SJCRH30 (cell line): ENCODE measurements at places on chromosomes 6 and 20. TPM values are rescaled to one million over a fixed set of nuclear protein-coding genes. Genes with fewer than 3 reads are reported as not detected.

DNA sequence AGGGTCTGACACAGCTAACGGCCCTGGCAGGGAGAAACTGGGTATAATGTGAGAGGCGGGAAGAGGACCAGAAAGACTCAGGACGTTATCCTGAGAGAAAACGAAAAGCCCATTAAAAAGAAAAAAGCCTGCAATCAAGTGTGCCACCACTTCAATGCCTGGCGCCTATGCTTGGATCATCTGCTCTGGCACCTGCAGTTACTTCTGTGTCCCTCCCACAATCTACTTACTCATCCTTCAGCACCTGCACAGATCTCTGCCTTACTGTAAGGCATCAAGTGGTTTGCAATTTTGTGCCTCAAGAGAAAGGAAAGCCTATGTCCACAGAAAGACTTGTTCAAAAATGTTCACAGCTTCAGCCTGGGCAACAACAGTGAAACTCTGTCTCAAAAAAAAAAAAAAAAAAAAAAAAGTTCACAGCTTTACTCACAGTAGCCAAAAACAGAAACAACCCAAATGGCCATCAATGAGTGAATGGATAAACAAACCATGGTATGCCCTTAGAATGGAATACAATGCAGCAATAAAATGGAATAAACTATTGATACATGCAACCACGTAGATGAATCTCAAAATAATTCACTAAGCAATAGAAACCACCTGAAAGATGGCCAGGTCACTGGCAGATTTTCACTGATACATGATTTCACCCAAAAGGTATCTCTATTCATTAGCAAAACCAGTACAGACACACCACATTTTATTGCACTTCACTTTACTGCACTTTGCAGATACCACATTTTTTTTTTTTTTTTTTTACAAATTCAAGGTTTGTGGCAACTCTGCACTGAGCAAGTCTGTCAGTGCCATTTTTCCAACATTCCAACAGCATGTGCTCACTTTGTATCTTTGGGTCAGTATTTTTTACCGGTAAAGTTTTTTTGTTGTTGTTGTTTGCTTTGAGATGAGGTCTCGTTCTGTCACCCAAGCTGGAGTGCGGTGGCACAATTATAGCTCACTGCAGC, 48.6 kb downstream of the ABHD12 start:
- H3K27ac ChIP-seq = no peak overlapping the region
- H3K36me3 ChIP-seq = peaks cover 5% of the 10 kb centered on the region
- no peaks in the 10 kb centered on the region for H3K27me3 ChIP-seq

- H3K36me3 ChIP-seq = peaks cover 30% of the 10 kb centered on the region
- DNase-seq = no peak
- H3K4me3 ChIP-seq = peak overlapping the region; percentile 69
Measured at GRCh38 chr20:13784271-13784892, 337 bp downstream of the ESF1 start.

DNA sequence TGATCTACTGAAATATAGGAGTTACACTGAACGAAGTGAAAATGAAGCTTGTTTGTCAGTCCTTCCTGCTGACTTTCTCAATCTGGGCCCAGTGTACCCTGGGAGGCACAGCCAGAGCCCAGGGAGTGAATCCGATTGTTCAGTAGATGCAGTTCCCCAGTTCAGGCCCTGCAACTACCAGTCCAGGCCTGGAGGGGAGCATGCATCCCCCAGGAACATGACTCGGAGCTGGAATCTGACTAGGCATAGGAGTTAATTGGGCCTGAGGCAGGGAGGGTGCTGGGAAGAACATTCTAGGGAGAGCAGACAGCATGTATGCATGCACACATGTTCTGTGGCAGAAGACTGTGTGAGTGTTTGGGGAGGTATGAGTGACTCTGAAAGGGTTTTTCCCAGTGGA, 42.1 kb downstream of the PHACTR3 start:
- no peaks in the 10 kb centered on the region for H3K36me3 ChIP-seq
- no peak for DNase-seq
- no peak overlapping the region for H3K4me3 ChIP-seq
- H3K27ac ChIP-seq = no peak overlapping the region
- no peaks in the 10 kb centered on the region for H3K4me1 ChIP-seq
- H3K27me3 ChIP-seq = peaks cover 14% of the 10 kb centered on the region

- H3K27ac ChIP-seq = no peak overlapping the region
- H3K36me3 ChIP-seq = no peaks in the 10 kb centered on the region
- H3K27me3 ChIP-seq = no peaks in the 10 kb centered on the region
- H3K4me3 ChIP-seq = no peak overlapping the region
Measured at GRCh38 chr20:7210910-7211309, 443.4 kb downstream of the BMP2 start.

DNA sequence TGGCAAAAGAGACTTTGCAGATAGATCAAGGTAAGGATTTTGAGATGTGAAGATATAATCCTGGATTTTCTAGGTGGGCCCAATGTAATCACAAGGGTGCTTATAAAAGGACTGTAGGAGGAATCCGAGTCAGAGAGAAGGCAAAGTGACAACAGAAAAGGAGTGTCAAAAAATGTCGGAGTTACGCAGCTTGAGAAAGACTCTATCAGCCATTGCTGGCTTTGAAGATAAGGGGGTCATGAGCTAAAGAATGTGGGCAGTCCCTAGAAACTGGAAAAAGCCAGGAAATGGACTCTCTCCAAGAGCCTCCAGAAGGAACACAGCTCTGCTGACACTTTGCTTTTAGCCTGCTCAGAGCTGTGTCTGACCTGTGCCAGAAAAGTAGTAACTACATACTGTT, 8.7 kb upstream of the RWDD1 start:
- H3K27me3 ChIP-seq = no peaks in the 10 kb centered on the region
- no peak overlapping the region for H3K27ac ChIP-seq
- peaks cover 6% of the 10 kb centered on the region; the same call in 1 of the 2 replicates for H3K4me1 ChIP-seq
- no peak for DNase-seq
- no peak overlapping the region for H3K4me3 ChIP-seq

DNA sequence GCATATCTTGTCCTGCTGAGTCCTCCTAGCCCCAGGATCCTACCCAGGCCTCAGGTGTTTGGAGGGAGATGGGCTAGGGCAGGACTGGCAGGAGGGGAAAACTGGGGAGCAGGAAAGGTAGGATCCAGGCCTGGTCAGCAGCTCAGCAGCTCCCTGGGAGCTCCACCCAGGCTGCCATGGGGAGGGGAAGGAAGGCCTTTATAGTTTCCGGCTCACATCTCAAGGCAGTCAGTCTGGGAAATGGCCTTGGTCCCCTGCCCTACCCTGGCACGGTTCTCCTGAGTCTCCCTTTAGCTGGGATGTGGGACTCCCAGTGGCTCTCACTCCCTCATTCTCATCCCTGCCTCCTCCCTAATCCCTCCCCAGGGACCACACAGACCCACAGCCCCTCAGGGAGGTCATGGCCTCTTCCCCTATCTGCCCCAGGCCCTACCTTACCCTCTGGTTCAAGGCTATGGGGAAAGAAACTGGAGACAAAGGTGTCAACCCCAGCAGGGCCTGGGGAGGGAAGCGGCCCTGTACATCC, 1.6 kb downstream of the SLC44A4 start:
- H3K27ac ChIP-seq = no peak overlapping the region
- peaks cover 12% of the 10 kb centered on the region for H3K4me1 ChIP-seq
- H3K27me3 ChIP-seq = no peaks in the 10 kb centered on the region
- no peak overlapping the region for H3K4me3 ChIP-seq
- no peak for DNase-seq
- H3K36me3 ChIP-seq = peaks cover 20% of the 10 kb centered on the region

DNA sequence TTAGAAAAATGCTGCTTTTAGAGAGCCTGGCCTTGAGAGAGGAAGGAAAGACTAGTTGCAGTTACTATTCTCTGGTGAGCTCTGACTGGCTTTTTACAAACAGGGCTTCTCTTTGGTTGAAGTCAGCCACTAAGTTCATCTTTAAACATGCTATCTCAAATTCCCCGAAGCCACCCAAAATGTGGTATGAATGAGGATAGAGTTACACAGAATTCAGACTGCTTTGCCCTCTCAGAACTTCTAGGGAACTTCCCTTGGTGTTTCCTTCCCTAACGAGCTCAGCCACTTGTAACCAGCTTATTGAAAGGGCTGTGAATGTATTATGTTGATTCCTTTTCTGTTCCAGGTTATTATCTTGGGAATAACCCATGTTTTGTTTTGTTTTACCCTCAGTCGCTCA, 73.5 kb downstream of the EFHC1 start:
- DNase-seq = no peak
- H3K27ac ChIP-seq = no peak overlapping the region
- no peaks in the 10 kb centered on the region for H3K36me3 ChIP-seq
- no peaks in the 10 kb centered on the region for H3K4me1 ChIP-seq
- no peak overlapping the region for H3K4me3 ChIP-seq
- H3K27me3 ChIP-seq = no peaks in the 10 kb centered on the region

DNA sequence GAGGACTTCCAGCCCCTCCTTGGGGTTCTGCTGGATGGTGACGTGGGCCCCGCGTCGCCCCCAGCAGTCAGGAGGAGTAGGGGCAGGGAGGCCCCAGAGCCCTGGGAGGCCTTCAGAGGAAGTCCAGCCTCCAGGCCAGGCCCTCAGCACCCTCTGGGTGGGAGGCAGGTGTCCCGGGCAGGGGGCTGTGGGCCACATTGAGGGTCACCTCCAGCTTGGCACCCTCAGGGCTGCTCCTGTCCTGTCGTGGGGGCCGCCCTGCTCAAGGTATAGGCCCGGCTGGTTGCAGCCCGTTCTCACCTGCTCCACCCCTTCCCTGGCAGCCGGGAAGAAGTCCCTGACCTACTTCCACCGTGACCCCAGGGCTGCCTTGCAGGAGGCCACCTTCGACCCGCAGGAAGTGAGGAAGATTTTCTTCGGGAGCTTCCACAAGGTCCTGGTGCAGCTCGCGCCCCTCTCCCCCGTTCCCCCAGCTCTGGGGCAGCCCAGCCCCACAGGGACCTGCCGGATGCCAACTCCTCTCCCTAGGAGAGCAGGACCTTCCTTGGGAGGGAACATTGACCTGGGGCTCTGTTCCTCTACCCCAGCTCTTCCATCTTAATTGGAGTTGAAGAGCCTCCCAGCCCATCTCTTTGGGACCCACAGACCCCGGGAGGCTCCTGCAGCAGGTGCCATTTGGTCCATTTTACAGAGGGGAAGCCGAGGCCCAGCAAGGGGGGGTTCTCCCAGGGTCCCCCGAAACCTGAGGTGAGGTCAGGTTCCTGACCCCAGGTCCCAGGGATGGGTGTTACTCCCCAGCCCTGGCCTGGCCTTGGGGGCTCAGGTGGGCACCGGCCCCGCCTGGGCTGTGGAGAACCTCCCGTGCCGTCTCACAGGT, 26.4 kb downstream of the COL20A1 start:
- H3K4me3 ChIP-seq = no peak overlapping the region
- H3K27me3 ChIP-seq = peaks cover 63% of the 10 kb centered on the region
- H3K36me3 ChIP-seq = no peaks in the 10 kb centered on the region

DNA sequence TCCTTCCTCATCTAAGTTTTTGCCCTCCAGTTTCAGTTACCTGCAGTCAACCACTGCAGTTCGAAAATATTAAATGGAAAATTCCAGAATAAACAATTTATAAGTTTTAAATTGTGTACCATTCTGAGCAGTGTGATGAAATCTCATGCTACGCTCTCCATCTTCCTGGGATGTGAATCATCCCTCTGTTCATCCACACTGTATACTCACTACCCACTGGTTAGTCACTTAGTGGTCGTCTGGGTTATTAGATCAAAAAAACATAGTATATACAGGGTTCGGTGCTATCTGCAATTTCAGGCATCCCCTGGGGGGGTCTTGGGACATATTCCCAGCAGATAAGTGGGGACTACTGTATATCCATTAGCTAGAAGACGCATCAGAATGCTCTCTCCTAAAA, 151.9 kb upstream of the SLC22A16 start:
- no peaks in the 10 kb centered on the region for H3K27me3 ChIP-seq
- no peaks in the 10 kb centered on the region for H3K36me3 ChIP-seq
- no peak overlapping the region for H3K27ac ChIP-seq
- no peak for DNase-seq
- H3K4me3 ChIP-seq = no peak overlapping the region

- H3K36me3 ChIP-seq = no peaks in the 10 kb centered on the region
- DNase-seq = no peak
- H3K27ac ChIP-seq = no peak within 1 kb of the TSS
- H3K27me3 ChIP-seq = no peaks in the 10 kb centered on the region
- H3K4me3 ChIP-seq = no peak within 1 kb of the TSS
- no peaks in the 10 kb centered on the region for H3K4me1 ChIP-seq
Measured at GRCh38 chr6:36954262-36954931, at the start of gene PI16. PI16 (plus strand) TSS chr6:36954738; CDS start chr6:36954761, 23 bp downstream.

DNA sequence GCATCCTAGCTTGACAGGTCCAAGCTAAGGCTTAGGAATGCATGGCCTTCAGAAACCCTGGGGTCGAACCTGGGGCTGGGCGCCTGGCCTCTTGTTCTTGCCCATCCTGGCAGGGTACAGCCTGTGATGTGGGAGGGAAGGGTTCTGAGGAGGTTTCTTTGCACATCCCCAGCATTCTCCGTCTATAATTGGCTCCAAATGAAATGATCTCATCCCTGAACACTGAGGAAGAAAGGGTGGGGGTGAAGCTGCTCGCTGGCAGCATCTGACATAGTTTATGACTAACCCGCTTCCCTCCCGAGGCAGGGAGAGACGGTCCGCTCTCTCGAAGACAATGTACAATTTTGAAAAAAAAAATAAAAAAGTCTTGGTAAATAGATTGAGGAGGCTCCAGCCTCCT, 67.1 kb upstream of the ZNFX1 start:
- H3K4me1 ChIP-seq = peaks cover 42% of the 10 kb centered on the region
- H3K36me3 ChIP-seq = no peaks in the 10 kb centered on the region
- H3K27me3 ChIP-seq = no peaks in the 10 kb centered on the region
- peak overlapping the region; percentile 98 for H3K27ac ChIP-seq

DNA sequence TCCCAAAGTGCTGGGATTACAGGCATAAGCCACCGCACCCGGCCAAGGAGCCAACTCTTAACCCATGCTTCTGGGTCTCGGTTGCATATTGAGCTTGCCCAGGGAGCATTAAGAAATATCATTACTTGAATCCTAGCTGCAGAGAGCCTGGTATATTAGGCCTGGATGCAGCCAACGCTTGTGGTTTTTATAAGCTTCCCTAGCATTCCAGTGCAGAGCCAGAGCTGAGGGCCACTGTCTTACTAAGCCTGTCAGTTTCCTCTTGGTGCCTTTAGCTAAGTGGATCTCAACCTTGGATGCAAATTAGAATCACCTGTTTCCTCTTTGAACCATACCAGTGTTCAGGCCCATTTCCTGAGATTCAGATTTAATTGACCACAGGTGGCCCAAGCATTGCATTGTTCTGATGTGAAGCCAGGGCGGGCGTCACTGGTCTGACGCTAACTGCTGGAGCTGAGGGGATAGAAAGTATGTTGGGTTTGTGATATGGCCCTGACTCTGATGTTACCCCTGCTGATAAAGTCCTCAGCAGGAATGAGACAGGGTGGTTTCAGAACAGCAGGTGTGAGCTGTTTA, 76.3 kb downstream of the BTBD3 start:
- no peaks in the 10 kb centered on the region for H3K36me3 ChIP-seq
- DNase-seq = peak; percentile 59
- H3K27ac ChIP-seq = no peak overlapping the region
- peaks cover 12% of the 10 kb centered on the region for H3K4me1 ChIP-seq

The CYP24A1 gene
- total RNA-seq = not detected in 2 replicates

The TNFRSF6B gene
- total RNA-seq = 1.3 and 1.7 TPM in 2 replicates

The NHLRC1 gene
- not detected in 2 replicates for total RNA-seq

The TMEM200A gene
- total RNA-seq = 1.9 TPM in 2 replicates

The OPRL1 gene
- 0.28 and 0.43 TPM in 2 replicates for total RNA-seq
